ENCODE measurements at places on chromosomes 16 and 17. TPM values are rescaled to one million over a fixed set of nuclear protein-coding genes. Genes with fewer than 3 reads are reported as not detected.

Gene KCNH6
- not detected for total RNA-seq

Gene HES7
- 0.41 TPM for total RNA-seq

Gene CD7
- not detected for total RNA-seq

Gene RASD1
- total RNA-seq = 8.3 TPM

Gene MARCHF10
- total RNA-seq = 0.25 TPM

Gene CHST6
- 22.4 TPM for total RNA-seq

Gene NPTX1
- 1.6 TPM for total RNA-seq

Gene BICDL2
- total RNA-seq = not detected

DNA sequence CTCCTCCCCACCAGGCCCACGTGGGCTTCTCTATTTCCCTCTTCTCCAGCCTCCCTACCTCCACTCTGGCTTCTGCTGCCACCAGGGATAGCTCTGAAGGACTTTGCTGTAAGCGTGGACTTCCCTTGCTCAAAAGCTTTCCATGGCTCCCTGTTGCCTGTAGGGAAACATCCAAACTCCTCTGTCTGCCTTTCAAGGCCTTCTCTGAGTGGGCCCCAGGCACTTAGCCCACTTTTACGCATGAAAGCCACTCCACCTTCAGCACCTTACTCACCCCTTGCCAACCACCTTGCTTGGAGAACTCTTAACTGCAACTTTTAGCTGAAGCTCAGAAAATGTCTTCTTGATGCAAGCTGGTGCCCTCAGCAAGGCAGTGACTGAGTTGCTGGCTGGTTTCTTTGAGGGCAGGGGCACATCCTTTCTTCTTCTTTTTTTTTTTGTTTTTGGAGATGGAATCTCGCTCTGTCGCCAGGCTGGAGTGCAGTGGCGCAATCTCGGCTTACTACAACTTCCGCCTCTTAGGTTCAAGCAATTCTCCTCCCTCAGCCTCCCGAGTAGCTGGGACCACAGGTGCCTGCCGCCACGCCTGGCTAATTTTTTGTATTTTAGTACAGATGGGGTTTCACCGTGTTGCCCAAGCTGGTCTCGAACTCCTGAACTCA lies 52.0 kb upstream of the DLX4 start:
- no peak for DNase-seq
- peaks cover 10% of the 10 kb centered on the region for H3K4me1 ChIP-seq
- no peaks in the 10 kb centered on the region for H3K36me3 ChIP-seq
- no peak overlapping the region for H3K4me3 ChIP-seq
- H3K27ac ChIP-seq = no peak overlapping the region
- H3K27me3 ChIP-seq = peaks cover 57% of the 10 kb centered on the region

- peaks cover 94% of the 10 kb centered on the region for H3K27me3 ChIP-seq
- no peak for DNase-seq
- no peak overlapping the region for H3K27ac ChIP-seq
- peaks cover 4% of the 10 kb centered on the region for H3K4me1 ChIP-seq
Measured at GRCh38 chr16:24257958-24258357, 1.8 kb downstream of the CACNG3 start.

DNA sequence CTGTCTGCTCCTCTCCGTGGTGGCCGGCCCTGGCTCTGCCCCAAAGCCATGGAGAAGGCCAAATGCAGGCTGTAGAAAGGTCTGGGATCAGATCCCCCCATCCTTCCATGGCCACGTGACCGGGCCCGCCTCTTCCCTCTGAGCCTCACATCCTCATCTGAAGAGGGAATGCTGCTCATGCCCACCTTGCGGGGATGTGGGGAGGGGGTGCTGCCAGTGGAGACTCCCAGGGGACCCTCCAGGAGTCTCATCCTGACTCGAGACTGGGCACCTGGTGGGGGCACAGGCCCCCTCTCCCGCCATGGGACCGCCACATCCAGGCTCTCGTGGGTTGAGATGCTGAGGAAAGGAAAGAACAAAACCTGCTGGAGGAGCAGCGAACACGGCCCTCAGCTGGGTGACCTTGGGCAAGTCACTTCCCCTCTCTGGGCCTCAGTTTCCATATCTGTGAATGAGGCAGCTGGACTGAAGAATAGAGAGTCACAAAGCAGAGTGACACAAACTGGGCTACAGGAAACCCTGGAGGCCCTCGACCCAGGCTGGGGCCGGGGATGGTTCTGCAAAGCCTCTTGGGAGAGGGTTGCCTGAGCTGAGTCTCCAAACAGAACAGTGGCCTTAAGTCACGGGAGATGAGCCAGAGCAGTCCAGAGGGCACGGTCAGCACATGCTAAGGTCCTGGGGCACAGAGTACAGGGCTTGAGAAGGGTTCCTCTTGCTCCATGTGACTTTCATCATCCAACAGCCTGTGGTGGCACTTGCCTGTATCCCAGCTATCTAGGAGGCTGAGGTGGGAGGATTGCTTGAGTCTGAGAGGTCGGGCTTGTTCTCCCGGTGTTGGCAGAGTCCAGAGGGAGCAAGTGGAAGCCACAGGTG lies 30.1 kb downstream of the SOCS1 start:
- no peak overlapping the region for H3K4me3 ChIP-seq
- DNase-seq = no peak
- H3K27ac ChIP-seq = no peak overlapping the region

DNA sequence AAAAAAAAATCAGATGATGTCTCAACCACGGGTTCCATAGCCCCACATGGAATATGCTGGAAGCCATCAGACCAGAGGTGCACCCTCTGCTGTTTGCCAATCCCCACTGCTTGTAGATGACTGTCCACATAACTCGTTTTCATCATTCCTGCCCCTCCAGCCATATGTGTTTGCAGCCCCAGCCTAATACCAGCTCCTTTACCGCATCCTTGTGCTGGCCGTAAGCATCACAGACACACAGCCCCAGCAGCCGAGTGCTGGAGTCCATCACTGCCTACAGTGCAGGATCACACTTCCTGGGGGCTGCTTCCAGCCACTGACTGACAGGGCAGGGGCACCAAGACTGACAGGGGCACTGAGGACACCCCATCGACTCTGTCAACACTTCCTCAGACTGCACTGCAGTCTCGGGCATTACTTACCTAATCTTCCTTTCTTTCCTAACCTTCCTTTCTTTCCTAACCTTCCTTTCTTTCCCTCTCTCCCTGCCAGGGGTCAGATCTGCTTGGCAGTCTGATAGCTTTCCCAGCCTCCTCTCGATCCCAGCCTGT lies 5.0 kb downstream of the RCVRN start:
- no peak overlapping the region for H3K27ac ChIP-seq
- no peak for DNase-seq
- H3K36me3 ChIP-seq = no peaks in the 10 kb centered on the region
- H3K4me1 ChIP-seq = peaks cover 30% of the 10 kb centered on the region
- no peaks in the 10 kb centered on the region for H3K27me3 ChIP-seq

- H3K4me1 ChIP-seq = no peaks in the 10 kb centered on the region
- no peaks in the 10 kb centered on the region for H3K36me3 ChIP-seq
- H3K27me3 ChIP-seq = no peaks in the 10 kb centered on the region
- no peak overlapping the region for H3K4me3 ChIP-seq
- H3K27ac ChIP-seq = no peak overlapping the region
- DNase-seq = no peak
Measured at GRCh38 chr17:77873500-77874302, 84.8 kb upstream of the TNRC6C start.

DNA sequence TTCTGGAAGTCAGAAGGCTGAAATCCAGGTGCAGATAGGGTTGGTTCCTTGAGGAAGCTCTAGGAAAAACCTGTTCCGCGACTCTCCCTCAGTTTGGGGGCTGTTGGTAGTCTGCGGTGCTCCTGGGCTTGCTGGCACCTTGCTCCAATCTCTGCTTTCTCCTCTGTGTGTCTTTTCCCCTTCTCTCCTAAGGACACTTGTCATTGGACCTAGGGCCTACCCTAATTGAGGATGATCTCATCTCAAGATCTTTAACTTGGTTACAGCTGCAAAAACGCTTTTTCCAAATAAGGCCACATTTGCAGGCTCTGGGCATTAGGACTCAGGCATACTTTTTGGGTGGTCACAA lies 12.9 kb upstream of the CACNG4 start:
- H3K4me3 ChIP-seq = no peak overlapping the region
- peaks cover 6% of the 10 kb centered on the region for H3K27me3 ChIP-seq
- H3K27ac ChIP-seq = no peak overlapping the region
- no peaks in the 10 kb centered on the region for H3K4me1 ChIP-seq

- peaks cover 11% of the 10 kb centered on the region for H3K36me3 ChIP-seq
- DNase-seq = no peak
- H3K4me1 ChIP-seq = peaks cover 48% of the 10 kb centered on the region
- H3K27ac ChIP-seq = peak overlapping the region; percentile 96
- H3K4me3 ChIP-seq = no peak overlapping the region
- no peaks in the 10 kb centered on the region for H3K27me3 ChIP-seq
Measured at GRCh38 chr16:11560701-11561453, 25.8 kb downstream of the LITAF start.

GRCh38 chr16:20136446-20136968 lies 62.8 kb upstream of the GPR139 start:
- no peaks in the 10 kb centered on the region for H3K36me3 ChIP-seq
- H3K27me3 ChIP-seq = peaks cover 51% of the 10 kb centered on the region
- no peak overlapping the region for H3K4me3 ChIP-seq
- no peak overlapping the region for H3K27ac ChIP-seq
- H3K4me1 ChIP-seq = no peaks in the 10 kb centered on the region
- DNase-seq = no peak

- H3K27ac ChIP-seq = no peak overlapping the region
- DNase-seq = no peak
- no peaks in the 10 kb centered on the region for H3K36me3 ChIP-seq
- H3K27me3 ChIP-seq = no peaks in the 10 kb centered on the region
- no peaks in the 10 kb centered on the region for H3K4me1 ChIP-seq
Measured at GRCh38 chr16:50303041-50303604, 36.8 kb downstream of the ADCY7 start.

- no peaks in the 10 kb centered on the region for H3K36me3 ChIP-seq
- no peak for DNase-seq
- peak overlapping the region; percentile 99 for H3K4me3 ChIP-seq
- peaks cover 35% of the 10 kb centered on the region for H3K4me1 ChIP-seq
- H3K27ac ChIP-seq = peak overlapping the region; percentile 81
- no peaks in the 10 kb centered on the region for H3K27me3 ChIP-seq
Measured at GRCh38 chr17:63840591-63841349, 1.7 kb downstream of the SMARCD2 start.

- H3K36me3 ChIP-seq = no peaks in the 10 kb centered on the region
- no peak overlapping the region for H3K4me3 ChIP-seq
- peaks cover 22% of the 10 kb centered on the region for H3K27me3 ChIP-seq
- DNase-seq = no peak
- H3K4me1 ChIP-seq = peaks cover 6% of the 10 kb centered on the region
Measured at GRCh38 chr16:77657016-77657415, 65.3 kb upstream of the NUDT7 start.

DNA sequence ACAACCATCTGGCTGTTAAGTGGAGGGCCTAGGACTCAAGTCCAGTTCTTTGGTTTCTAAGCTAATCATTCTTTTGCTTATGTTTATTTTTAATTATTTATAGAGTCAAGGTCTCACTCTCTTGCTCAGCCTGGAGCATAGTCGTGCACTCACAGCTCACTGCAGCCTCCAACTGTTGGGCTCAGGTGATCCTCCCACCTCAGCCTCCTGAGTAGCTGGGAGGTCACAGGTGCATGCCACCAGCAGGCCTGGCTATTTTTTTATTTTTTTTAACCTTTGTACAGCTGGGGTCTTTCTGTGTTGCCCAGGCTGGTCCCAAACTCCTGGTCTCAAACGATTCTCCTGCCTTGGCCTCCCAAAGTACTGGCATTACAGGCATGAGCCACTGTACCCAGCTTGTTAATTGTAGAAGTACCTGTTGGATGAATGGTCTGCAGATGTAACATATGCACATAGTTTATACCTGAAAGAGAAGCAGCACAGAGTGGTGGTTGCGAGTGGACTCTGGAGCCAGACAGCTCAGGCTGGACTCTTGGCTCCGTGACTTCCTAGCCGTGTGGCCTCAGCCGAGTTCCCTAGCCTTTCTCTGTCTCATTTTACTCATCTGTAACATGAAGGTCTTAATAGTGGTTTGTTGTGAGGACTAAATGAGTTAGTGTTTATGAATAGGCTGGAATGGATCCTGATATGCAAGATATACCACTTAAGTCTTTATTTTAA lies 337.5 kb downstream of the SNX29 start:
- no peaks in the 10 kb centered on the region for H3K4me1 ChIP-seq
- no peak for DNase-seq
- H3K4me3 ChIP-seq = no peak overlapping the region
- H3K36me3 ChIP-seq = no peaks in the 10 kb centered on the region

- peaks cover 35% of the 10 kb centered on the region for H3K4me1 ChIP-seq
- no peak overlapping the region for H3K27ac ChIP-seq
- H3K36me3 ChIP-seq = peaks cover 3% of the 10 kb centered on the region
- no peak for DNase-seq
- peak overlapping the region; percentile 84 for H3K4me3 ChIP-seq
Measured at GRCh38 chr16:56426585-56426984, 1.2 kb upstream of the AMFR start.

DNA sequence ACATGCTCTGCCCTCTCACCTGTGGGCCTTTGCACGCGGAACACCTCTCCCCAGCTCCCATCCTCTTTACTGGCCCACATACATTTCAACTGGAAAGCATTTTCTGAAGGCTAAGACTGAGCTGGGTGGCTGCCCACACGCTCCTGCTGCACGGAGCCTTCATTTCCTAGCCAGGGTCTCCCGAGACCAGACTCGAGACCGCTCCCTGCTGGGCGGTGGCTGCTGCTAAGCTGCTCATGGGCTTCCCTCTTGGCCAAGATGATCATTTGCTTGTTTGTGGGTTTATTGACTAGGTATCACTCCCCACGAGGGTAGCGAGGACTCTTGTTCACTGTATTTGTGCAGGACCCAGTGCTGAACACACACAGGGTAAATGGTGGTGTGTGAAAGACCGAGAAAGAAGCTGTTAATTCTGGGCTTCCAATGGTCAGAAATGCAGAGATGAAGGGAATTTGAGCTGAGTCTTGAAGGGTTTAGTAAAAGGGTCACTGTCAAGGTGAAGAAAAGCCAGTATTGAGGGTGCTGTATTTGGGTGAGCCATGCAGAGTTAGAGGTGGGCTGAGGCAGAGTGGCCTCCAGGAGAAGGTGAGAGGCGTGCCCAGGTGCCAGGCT lies 907 bp downstream of the TRAPPC2L start:
- H3K36me3 ChIP-seq = no peaks in the 10 kb centered on the region
- peak overlapping the region; percentile 99 for H3K4me3 ChIP-seq
- peak overlapping the region; percentile 94 for H3K27ac ChIP-seq
- peaks cover 11% of the 10 kb centered on the region for H3K4me1 ChIP-seq
- H3K27me3 ChIP-seq = no peaks in the 10 kb centered on the region

- H3K4me3 ChIP-seq = no peak overlapping the region
- no peak overlapping the region for H3K27ac ChIP-seq
- no peak for DNase-seq
- no peaks in the 10 kb centered on the region for H3K36me3 ChIP-seq
- H3K27me3 ChIP-seq = no peaks in the 10 kb centered on the region
Measured at GRCh38 chr17:59381716-59382570, 50.5 kb downstream of the YPEL2 start.
